Activated naive CD8-positive, alpha-beta T cell treated with anti-CD3 and anti-CD28 coated beads for 36 hours (primary cell): ENCODE measurements at places on chromosomes 2 and 18. TPM values are rescaled to one million over a fixed set of nuclear protein-coding genes. Genes with fewer than 3 reads are reported as not detected.

- no peak for DNase-seq
Measured at GRCh38 chr18:38698088-38698487, 1132.5 kb upstream of the CELF4 start.

DNA sequence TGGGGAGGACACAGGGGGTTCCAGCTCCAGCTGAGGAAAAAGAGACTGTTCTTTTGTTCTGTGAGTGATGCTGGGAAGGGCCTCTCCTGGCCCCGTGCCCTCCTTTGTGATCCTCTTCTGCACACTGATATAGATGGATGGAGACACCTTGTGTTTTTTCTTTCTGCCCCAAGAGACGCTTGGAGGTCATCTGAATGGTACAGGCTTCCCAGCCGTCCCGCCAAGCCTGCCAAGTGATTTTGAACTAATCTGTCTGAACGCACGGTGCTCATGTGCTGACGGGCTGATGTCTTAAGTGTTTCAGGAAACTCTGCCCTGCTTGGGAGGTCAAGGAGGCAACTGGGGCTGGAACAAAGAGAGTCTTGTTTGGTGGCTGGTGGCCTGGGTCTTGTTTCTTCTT is 57.5 kb downstream of the KIF5C start:
- DNase-seq = no peak

GRCh38 chr18:69725855-69726508 is 221.7 kb downstream of the CD226 start:
- DNase-seq = no peak

- no peak for DNase-seq
Measured at GRCh38 chr18:46297124-46297523, 192.9 kb downstream of the HAUS1 start.

- DNase-seq = no peak
Measured at GRCh38 chr2:205527801-205528200, 154.5 kb upstream of the NRP2 start.

- no peak for DNase-seq
Measured at GRCh38 chr2:150572194-150572766, 84.8 kb upstream of the RND3 start.

DNA sequence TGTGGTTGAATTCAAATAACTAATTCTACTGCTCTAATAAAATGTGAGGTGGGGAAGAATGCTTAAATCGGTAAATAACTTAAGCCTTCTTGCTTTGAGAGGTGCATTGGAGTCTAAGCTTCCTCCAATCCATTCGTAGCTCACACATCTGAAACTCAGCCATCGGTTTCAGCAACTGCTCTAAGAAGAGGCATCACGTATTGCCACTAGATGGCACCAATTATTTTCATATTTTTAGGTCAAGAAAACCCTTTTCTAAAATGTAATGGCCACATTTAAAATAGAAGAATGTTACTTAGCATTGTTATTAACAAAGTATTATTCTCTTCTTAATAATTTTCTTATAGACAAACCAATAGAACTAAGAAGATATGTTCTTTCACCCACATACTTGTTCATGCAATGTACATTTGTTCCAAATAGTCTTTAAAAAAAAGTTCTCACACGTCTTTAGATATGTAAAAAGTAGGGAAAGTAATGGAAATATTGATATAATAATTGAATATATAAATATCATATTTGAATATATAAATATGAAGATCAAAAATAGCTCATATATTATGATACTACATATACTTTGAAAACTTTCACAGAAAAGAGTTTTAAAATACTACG is 229.8 kb downstream of the CCDC178 start:
- no peak for DNase-seq

Gene ZEB2
- 9.0 TPM for total RNA-seq

Gene WNT10A
- 7.1 TPM for total RNA-seq

Gene SNED1
- 1.0 TPM for total RNA-seq
